ENCODE measurements at places on chromosomes 6 and 20.

GRCh38 chr6:93365445-93365844, 53.9 kb downstream of the EPHA7 start:
- no peak for DNase-seq

DNA sequence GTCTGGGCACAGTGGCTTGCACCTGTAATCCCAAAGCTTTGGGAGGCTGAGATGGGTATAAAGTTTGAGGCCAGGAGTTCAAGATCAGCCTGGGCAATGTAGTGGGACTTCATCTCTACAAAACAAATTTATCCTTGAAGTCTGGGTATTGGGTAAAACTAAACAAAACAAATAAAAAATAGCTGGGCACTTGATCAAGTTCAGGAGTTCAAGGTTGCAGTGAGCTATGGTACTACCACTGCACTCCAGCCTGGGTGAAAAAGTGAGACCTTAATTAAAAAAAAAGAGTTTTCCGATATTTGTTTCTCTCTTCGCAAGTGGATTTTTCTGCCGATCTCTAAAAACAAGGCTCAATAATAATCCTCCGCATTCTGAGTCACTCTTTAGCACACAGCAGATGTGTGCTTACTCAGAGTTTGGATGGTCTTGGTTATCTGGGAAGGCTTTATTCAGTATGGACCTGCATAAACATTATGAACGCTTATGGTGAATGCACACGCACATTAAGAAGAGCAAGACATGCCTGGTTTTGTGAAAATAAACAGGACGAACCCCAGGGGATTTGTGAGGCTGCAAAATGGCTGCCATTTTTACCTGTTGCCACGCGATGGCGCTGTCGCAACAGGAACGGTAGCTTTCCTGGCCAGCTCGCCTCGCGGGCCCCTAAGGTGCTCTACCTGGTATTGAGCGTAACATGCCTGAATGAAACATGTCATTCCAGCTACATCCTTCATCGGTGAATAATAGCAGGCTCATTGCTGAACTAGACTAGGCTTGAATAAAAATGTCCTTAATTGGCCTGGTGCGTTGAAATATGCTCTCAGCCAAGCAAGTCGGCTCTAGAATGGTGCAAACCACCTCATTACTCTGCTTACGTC, 6.0 kb downstream of the OPN5 start:
- peak; percentile 18 for DNase-seq

DNA sequence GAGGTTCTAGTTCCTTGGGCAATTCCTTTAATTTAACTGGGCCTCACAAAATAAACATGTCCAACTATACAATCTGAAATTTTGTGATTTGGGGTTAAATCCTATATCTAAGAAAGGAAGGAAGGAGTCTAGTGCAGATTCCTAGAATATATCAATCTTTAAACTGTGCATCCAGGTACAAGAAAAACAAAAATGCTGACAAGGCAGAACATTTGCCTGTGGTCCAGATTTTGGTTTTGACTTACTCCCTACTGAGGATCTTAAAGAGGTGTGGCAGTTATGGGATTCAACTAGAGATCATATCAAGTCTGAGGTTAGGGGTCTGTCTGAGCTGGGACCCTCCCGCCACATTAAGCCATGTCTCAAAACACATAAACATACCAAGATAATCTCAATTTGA, 17.7 kb upstream of the COX7A2 start:
- DNase-seq, result no peak

- no peak for DNase-seq
These were observed 132.4 kb downstream of the BCAS1 start for GRCh38 chr20:53937929-53938367.

- no peak for DNase-seq
These were observed 110.5 kb downstream of the ANKRD60 start for GRCh38 chr20:58117944-58118343.

- DNase-seq, result no peak
These were observed 318.9 kb downstream of the BTBD9 start for GRCh38 chr6:38320843-38321242.

- no peak for DNase-seq
These were observed 1.2 kb upstream of the UFL1 start for GRCh38 chr6:96520171-96521115.

GRCh38 chr6:43749461-43749860, 20.6 kb upstream of the VEGFA start:
- DNase-seq, result no peak

DNA sequence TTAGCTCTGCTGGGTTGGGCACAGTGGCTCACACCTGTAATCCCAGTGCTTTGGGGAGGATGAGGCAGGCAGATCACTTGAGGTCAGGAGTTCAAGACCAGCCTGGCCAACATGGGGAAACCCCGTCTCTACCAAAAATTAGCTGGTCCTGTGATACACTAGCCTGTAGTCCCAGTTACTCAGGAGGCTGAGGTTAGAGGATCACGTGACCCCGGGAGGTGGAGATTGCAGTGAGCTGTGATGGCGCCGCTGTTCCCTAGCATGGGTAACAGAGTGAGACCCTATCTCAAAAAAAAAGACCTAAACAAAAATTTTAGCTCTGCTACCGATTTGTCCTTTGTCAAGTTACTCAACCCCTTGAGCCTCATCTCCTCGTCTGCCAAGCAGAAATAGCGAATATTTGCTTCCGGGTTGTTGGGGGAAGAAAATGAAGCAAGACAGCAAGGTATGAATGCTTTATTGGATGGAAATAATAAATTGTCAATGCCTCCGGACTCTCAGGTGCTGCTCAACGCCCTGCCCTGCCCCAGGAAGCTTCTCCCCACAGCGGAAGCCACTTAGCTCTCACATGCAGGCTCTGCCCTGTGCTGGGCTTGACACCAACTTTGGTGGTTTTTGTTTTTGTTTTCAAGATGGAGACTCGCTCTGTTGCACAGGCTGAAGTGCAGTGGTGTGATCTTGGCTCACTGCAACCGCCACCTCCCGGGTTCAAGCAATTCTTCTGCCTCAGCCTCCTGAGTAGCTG, 24.9 kb upstream of the ITCH start:
- no peak for DNase-seq

DNA sequence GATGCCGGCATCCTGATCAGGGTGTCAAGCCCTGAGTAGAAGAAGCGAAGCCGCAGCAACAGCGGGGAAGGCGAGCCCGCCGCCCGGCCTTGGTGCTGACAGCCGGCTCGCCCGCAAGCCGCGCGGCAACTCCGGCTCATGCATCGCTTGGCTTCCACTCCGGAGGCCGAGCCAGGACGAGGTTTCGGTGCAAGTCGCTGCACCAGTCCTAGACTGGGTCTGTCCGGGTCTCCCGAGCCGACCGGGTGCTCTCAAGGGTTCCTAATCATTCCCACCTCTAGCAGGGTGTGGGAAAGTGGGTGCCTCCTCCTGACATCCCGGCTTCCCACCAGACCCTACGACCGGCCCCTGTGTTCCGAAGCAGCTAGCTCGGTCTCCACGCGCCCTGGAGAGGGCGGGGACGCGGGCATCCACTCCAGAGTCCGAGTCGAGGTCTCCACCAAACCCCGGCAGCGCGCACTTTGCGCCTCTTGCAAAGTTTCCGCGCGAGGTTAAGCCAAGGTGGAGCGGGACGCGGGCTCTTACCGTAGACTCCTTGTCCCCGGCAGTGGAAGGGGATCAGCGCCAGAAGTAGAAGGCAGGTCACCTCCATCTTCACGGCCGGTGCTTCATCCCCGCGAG, 1.4 kb downstream of the MDGA1 start:
- DNase-seq, result no peak

DNA sequence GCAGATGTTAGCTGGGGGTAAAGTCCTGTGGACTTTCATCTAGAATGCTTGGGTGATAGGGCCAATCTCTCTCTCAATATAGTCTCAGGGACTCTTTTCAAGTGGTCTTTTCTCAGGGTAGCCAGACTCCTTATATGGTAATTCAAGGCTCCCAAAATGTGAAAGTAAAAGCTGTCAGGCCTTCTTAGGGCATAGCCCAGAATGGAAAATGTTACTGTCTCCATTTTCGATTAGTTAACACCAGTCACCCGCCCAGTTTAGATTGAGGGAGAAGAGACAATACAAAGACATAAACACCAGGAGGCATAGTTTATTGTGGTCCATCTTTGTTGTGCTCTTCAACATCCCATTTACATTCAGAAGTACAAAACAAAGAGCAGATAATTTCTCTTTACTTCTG, 295.8 kb downstream of the EPHA7 start:
- no peak for DNase-seq

GRCh38 chr6:20170455-20171148, 41.7 kb downstream of the MBOAT1 start:
- no peak for DNase-seq

DNA sequence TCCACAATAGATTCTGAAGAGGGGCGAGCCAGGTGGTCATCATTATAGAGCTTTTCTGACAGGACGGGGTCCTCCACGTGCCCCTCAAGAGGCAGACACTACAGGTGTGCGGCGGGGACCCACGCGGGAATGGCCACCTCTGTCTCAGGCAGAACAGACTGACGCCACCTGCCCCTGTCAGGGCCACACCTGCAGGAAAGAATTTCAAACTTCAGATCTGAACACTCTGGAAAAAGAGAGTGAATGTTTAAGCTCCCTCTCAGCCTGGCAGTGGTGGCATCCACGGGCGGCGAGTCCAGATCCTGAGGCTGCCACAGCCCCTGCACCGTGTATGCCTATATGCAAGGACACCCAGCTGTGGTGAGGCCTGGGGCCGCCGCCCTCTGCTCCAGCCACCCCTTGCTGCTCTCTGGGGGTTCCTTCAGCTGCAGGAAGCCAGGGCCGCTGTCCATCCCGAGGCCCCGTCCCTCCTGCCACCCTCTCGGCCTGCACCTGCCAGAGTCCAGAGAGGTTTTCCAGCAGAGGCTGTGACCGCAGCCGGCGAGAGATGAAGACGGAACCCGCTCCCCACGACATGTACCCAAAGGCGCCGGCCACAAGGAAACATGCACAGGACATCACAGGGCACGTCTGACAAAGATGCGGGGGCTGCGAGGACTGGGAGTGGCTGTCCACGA, 234.9 kb downstream of the ERMARD start:
- DNase-seq, result no peak
